PC-9 (cell line): ENCODE measurements at places on chromosomes 11 and 22. TPM values are rescaled to one million over a fixed set of nuclear protein-coding genes. Genes with fewer than 3 reads are reported as not detected.
A peak's percentile ranks its signal among the peaks of the same experiment; 100 is the strongest.

GRCh38 chr22:25680956-25681355 lies 61.0 kb upstream of the MYO18B start:
- DNase-seq = no peak
- H3K4me3 ChIP-seq = no peak overlapping the region
- H3K27ac ChIP-seq = no peak overlapping the region
- 0 out of 2 replicates have a peak, but pooled peaks cover 1% of the 10 kb centered on the region for H3K27me3 ChIP-seq

GRCh38 chr22:27122574-27122973 lies 465.2 kb downstream of the MIAT start:
- no peaks in the 10 kb centered on the region for H3K36me3 ChIP-seq
- peaks cover 17% of the 10 kb centered on the region for H3K4me1 ChIP-seq
- H3K27ac ChIP-seq = no peak overlapping the region
- no peak overlapping the region for H3K4me3 ChIP-seq
- no peaks in the 10 kb centered on the region for H3K27me3 ChIP-seq

- H3K27ac ChIP-seq = peak overlapping the region; percentile 96
- H3K4me3 ChIP-seq = no peak overlapping the region
- peaks cover 88% of the 10 kb centered on the region for H3K4me1 ChIP-seq
- 0 out of 2 replicates have a peak, but pooled peaks cover 4% of the 10 kb centered on the region for H3K36me3 ChIP-seq
- H3K27me3 ChIP-seq = no peaks in the 10 kb centered on the region
Measured at GRCh38 chr11:12175694-12176241, 65.4 kb downstream of the MICAL2 start.

DNA sequence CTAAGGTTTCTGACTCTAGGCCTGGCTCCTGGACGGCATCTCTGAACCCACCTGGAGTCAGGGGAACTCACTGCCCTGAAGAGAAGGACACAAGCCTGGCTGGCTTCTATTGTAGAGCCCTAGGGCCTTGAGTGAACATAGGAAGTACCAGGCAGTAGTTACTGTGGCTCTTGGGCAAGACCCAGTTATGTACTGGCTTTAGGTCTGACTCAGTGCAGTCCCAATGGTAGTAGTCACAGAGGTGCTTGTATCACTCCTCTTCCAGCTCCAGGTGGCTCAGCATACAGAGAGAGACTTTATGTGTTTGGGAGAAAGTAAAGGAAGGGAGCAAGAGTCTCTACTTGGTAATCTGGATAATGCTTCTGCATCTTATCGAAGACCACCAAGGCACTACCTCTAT lies 13.9 kb upstream of the PAK1 start:
- no peaks in the 10 kb centered on the region for H3K36me3 ChIP-seq
- no peak overlapping the region for H3K4me3 ChIP-seq
- no peaks in the 10 kb centered on the region for H3K27me3 ChIP-seq
- H3K4me1 ChIP-seq = no peaks in the 10 kb centered on the region

Gene VPREB3
- total RNA-seq = 0.90 and 1.1 TPM in 2 replicates

- no peaks in the 10 kb centered on the region for H3K4me1 ChIP-seq
- no peaks in the 10 kb centered on the region for H3K27me3 ChIP-seq
- no peaks in the 10 kb centered on the region for H3K36me3 ChIP-seq
Measured at GRCh38 chr11:26950260-26950719, 43.6 kb upstream of the FIBIN start.

DNA sequence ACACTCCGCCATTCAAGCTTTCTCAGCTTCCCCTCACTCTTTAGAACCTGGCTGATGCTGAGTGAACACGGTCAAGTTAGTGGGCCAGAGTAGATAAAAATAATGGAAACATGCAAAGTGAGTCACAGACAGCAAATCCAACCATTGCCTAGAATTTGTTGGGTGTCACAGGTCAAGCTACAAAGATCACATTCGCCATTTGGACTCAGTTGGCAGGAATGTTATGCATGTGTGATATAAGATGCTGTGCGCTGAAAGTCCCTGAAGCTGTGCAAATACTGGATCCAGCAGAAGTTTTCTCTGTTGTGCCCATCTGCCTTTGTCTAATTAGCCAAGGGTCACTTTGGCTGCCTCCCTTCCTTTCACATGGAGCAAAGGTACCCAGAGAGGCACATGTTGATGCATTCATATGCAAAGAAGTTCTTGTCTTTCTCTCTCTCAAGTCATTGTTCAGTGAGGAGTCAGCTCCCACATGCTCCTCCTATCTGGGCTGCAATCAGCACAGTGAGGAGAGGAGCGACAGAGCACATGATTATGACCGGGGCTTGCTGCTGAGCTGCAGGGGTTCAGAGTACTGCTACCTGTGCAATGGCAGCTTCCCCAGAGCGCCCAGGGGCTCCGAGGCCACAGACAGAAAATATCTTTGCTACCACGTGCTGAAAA lies 39.7 kb downstream of the FLI1 start:
- H3K4me3 ChIP-seq = no peak overlapping the region
- no peak overlapping the region for H3K27ac ChIP-seq
- peaks cover 10% of the 10 kb centered on the region; the same call in 1 of the 2 replicates for H3K27me3 ChIP-seq
- no peaks in the 10 kb centered on the region for H3K4me1 ChIP-seq
- DNase-seq = no peak

Gene CHADL
- total RNA-seq = 0.63 and 0.74 TPM in 2 replicates

DNA sequence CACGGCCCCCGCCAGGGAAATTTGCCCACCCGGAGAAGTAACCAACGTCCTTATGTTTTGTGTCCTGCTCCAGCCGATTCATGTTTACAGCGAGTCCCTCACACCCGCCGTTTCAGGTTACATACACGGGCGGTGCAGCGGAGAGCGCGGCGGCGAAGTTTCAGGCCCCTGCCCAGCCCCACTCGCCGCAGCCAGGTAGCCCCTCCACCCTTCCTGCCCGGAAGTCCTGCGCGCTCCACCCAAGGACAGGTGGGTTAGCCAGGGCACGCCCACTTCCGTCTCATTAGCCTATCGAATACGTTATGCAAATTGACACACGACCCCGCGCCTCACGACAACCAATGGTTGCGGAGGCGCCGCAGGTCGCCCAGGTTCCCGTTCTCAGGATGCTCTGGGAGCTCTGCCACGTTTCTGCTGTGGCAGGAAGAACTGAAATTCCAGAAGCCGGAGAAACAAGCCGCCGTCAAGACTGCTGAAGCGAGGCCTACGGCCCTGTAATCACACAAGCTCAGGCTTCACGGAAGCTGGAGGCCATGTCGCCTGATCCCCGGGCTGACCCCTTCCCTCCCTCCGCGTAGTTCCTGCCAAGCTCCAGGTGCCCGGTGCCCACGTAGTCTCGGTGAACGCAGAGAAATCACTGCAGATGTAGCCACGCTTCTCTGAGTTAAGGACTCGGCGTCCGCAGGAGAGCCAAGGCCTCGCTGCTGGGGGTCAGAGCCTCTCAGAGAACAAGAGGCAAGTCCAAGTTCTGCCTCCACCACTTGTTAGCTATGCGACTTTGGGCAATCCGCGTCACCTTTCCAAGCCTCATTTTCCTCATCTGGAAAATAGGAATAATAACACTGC lies 22.4 kb upstream of the MYH9 start:
- H3K4me1 ChIP-seq = peaks cover 69% of the 10 kb centered on the region
- peak; percentile 99 for DNase-seq
- H3K27ac ChIP-seq = peak overlapping the region; percentile 89
- H3K27me3 ChIP-seq = no peaks in the 10 kb centered on the region
- H3K36me3 ChIP-seq = no peaks in the 10 kb centered on the region

DNA sequence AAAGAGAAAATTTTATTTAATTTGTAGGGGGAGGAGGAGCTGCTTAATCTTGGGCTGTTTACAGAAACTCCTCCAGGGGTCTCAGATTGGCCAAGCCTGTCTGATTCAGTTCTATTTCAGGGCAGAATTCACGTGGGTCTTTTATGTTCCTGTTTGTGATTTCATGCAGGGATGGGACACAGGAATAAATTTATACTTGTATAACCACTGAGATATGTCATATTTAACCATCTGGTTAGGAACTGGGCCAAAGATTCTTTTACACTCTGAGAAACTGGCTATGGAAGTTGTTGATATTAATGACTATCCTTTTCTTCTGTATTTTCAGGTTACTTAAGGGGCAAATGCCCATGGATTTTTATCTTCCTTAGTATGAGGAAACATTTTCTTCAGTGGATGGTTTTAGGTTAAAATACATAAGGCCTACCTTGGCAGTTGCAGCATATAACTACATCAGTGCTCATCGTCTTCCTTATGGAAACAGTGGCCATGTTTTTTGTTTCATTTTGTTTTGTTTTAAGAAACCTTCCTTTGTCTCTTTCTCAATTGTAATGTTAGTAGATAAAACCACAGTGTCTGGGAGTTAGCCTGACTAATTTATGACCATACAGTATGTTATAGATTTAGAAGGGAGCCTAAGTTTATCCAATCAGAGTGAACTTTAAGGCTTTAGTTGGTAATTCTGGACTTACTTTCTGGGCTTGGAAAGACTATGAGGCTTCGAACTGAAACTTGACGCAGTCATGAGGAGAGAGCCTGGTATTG lies 132.4 kb upstream of the ANO3 start:
- H3K4me1 ChIP-seq = no peaks in the 10 kb centered on the region
- no peaks in the 10 kb centered on the region for H3K36me3 ChIP-seq
- H3K27ac ChIP-seq = no peak overlapping the region
- DNase-seq = no peak
- H3K27me3 ChIP-seq = no peaks in the 10 kb centered on the region

DNA sequence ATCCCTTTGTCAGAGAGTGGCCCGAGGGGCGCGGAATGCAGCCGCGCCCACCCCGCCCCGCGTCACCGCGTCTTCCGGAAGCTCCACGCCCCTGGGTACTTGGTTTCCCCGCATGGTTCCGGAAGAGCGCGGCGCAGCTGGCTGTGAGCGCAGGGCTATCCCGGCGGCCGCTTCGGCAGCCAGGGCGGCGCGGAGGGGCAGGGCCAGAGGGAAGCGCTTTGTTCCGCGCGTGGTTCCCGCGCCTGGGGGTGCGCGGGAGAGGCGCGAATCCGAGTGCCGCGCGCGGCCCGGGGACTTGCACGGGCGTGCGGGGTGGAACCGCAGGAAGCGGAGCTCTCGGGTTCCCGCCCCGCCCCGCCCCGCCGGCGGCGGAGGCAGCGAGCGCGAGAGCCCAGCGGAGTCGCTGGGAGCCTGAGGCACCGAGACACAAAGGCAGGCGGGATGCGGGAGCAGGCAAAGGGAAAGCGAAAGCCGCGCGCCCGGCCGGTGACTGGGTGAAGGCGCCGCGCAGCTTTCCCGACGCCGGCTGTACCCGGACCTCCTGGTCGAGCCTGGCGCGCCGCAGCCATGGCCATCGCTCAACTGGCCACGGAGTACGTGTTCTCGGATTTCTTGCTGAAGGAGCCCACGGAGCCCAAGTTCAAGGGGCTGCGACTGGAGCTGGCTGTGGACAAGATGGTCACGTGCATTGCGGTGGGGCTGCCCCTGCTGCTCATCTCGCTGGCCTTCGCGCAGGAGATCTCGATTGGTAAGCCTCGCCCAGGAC lies at the start of gene PANX1:
Gene PANX1, plus strand, starts transcription at position 96 of the 766 bp plus-strand sequence. Its CDS starts 472 bp downstream, at position 568.
- peak within 1 kb of the TSS; percentile 86 for H3K27ac ChIP-seq
- peak within 1 kb of the TSS; percentile 92 for H3K4me3 ChIP-seq
- DNase-seq = peak; percentile 80
- H3K27me3 ChIP-seq = no peaks in the 10 kb centered on the region

DNA sequence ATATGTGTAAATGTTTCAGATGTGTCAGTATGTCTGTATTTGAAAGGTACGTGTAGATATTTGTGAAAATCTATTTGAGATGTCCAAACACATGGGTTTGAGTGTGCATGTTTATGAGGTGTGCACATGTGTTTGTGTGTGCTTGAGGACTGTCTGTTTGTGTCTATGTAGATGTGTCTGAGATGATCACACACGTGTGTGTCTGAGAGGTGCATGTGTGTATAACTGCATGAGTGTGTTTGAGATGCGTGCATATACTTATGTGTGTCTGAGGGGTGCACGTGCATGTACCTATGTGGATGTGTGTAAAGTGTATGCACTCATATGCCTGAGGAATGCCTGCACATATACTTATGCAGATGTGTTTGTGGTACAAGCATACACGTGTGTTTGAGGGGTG lies 584.4 kb downstream of the BUD13 start:
- H3K4me1 ChIP-seq = no peaks in the 10 kb centered on the region
- DNase-seq = no peak
- peaks cover 41% of the 10 kb centered on the region for H3K27me3 ChIP-seq
- no peak overlapping the region for H3K4me3 ChIP-seq
- no peak overlapping the region for H3K27ac ChIP-seq

DNA sequence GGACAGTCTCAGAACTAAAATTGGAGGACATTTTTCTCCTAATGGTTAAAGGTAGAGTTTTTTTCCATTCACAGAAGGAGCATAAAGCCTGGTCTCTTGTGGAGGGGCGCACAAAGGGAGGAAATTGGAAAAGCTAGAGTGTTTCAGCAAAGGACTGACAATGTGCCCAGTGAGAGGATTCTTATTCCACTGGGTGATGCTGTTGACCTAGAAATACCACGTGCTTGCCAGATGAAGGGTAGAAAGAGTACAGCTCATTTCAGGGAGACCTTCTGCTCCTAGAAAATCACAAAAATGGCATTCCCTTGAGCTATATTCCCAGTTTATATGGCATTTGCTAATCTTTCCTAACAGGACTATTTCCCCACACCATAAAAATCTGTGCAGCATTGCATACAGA lies 21.1 kb downstream of the MS4A6E start:
- no peak overlapping the region for H3K27ac ChIP-seq
- no peaks in the 10 kb centered on the region for H3K36me3 ChIP-seq
- no peak overlapping the region for H3K4me3 ChIP-seq

- no peak overlapping the region for H3K4me3 ChIP-seq
- no peaks in the 10 kb centered on the region for H3K4me1 ChIP-seq
- no peaks in the 10 kb centered on the region for H3K27me3 ChIP-seq
- no peaks in the 10 kb centered on the region for H3K36me3 ChIP-seq
- DNase-seq = no peak
- no peak overlapping the region for H3K27ac ChIP-seq
Measured at GRCh38 chr11:69832561-69833413, 13.6 kb upstream of the FGF3 start.

DNA sequence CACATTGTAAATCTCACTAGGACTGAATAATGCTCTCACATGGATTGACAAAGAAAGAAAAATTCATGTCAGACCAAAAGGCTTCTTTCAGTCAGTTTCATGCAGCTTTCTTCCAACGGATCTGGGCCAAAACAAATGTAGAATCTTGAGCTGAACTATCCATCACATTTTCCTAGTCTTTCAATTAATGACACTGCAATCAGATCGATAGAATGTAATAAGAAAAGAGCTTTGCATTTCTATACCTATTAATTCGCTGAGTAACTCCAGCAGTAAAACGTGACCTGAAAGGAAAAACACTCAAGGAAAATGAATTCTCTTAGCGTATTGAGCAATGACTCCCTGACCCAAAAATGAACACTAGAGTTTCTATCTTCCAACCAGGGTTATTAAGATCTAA lies 194.8 kb upstream of the BLID start:
- no peak for DNase-seq
- no peak overlapping the region for H3K4me3 ChIP-seq
- no peaks in the 10 kb centered on the region for H3K36me3 ChIP-seq
- H3K4me1 ChIP-seq = no peaks in the 10 kb centered on the region
